B cell (primary cell): ENCODE measurements at places on chromosomes 5 and 9.

- H3K27me3 ChIP-seq, result no peaks in the 10 kb centered on the region
- no peak for DNase-seq
- no peak overlapping the region for H3K4me3 ChIP-seq
- no peaks in the 10 kb centered on the region for H3K36me3 ChIP-seq
- no peak overlapping the region for H3K27ac ChIP-seq
- no peaks in the 10 kb centered on the region for H3K4me1 ChIP-seq
These were observed 330.1 kb downstream of the NDUFS4 start for GRCh38 chr5:53890490-53890889.

DNA sequence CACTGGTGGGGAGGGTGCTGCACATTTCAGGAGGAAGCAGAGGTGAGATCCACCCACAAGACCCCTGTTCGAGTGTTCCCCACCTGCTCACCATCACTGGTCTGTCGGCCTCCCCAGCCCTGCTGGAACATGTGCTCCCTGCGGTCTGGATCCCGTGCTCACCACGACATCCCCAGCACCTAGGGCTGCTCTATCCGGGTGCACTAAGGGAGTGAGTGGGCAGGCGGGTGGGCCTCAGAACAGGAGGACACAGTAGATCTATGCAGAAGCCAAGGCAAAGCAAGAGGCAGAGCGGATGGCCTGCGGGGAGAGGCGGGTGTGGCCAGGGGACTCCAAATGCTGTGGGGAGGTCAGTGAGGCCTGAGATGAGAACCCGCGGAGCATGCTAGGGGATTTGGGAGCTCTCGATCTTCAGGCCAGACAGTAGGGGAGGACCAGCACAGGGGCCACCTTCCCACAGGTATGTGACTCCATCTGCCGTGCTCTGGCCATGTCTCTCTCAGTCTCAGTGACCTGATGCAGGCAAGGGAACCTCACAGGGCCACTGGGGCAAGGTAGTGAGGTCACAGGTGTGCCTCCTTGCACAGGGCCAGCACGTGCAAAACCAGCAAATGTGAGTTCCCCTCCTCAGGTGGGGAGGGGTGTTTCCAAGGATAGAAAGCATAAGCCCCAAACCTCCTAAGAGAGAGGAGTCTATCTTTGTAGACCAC, 134.2 kb downstream of the ZNF354C start:
- H3K36me3 ChIP-seq, result no peaks in the 10 kb centered on the region
- no peaks in the 10 kb centered on the region for H3K27me3 ChIP-seq
- H3K4me1 ChIP-seq, result no peaks in the 10 kb centered on the region
- no peak overlapping the region for H3K27ac ChIP-seq
- H3K4me3 ChIP-seq, result no peak overlapping the region

GRCh38 chr5:39146831-39147540, 72.4 kb downstream of the FYB1 start:
- H3K4me3 ChIP-seq, result no peak overlapping the region
- peaks cover 14% of the 10 kb centered on the region for H3K4me1 ChIP-seq
- DNase-seq, result no peak
- no peak overlapping the region for H3K27ac ChIP-seq
- H3K27me3 ChIP-seq, result no peaks in the 10 kb centered on the region

DNA sequence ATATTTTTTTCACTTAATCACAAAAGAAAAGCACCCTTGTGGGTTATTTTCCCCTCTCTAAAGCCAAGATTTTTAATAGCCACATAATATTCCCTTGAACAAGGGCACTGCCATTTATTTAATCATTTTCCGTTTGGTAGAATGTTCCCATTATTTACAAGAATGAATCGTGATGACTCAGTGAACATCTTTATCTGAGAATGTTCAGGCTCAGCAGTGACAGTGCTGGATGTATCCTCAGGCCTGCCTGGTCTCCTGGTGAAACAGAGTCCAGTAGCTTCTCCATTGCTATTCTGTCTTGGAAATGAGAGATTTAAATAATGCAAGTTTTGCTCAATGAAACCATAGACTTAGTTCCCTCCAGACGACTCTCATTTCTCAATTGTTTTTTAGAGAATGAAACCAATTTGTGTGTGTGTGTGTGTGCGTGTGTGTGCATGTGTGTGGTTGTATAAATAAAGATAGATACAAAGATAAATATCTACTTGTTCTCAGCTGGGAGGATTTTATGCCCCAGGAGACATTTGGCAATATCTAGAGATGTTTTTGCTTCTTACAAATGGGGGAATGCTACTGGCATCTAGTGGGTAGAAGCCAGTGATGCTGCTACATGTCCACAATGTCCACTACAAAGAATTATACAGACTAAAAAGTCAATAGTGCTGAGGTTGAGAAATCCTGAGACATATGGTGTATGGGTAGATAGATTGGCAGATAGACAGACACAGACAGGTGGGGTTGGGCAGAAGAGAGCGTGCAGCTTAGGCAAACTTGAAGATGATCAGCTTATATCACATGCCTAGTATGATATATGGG, 55.0 kb downstream of the PAPPA start:
- H3K4me1 ChIP-seq, result no peaks in the 10 kb centered on the region
- no peak for DNase-seq
- no peak overlapping the region for H3K4me3 ChIP-seq
- H3K27me3 ChIP-seq, result no peaks in the 10 kb centered on the region
- no peak overlapping the region for H3K27ac ChIP-seq
- H3K36me3 ChIP-seq, result no peaks in the 10 kb centered on the region

DNA sequence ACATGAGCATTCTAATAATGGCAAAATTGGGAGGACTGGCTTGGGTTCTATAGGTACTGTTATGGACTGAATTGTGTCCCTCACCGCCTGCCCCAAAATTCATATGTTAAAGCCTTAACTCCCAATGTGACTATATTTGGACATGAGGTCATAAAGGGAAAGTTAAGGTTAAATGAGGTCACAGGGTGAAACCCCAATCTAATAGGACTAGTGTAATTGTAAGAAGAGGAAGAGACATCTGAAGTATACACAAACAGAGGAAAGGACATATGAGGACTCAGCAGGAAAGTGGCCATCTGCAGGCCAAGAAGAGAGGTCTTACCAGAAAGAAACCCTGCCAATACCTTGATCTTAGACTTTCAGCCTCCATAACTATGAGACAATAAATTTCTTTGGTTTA, 23.1 kb downstream of the RNF180 start:
- no peak overlapping the region for H3K4me3 ChIP-seq
- no peaks in the 10 kb centered on the region for H3K27me3 ChIP-seq
- H3K4me1 ChIP-seq, result no peaks in the 10 kb centered on the region
- no peak for DNase-seq
